ENCODE measurements at places on chromosomes 1 and 21. TPM values are rescaled to one million over a fixed set of nuclear protein-coding genes. Genes with fewer than 3 reads are reported as not detected.

- DNase-seq: no peak
These were observed 93.0 kb upstream of the SMYD2 start for GRCh38 chr1:214187933-214188332.

- no peak for DNase-seq
These were observed 12.3 kb downstream of the CHIT1 start for GRCh38 chr1:203217139-203217655.

GRCh38 chr1:4016351-4017130 is 116.5 kb upstream of the C1orf174 start:
- DNase-seq: no peak

The CFAP141 gene
- not detected for total RNA-seq

Data from epithelial cell of proximal tubule (primary cell).